Left lung (tissue), 14 donors: ENCODE measurements at places on chromosomes 1 and 21.

- no peak overlapping the region for H3K4me3 ChIP-seq
- no peaks in the 10 kb centered on the region for H3K27me3 ChIP-seq
- H3K27ac ChIP-seq, result no peak overlapping the region
- DNase-seq, result no peak
Observed at GRCh38 chr1:46084553-46085451, 47.6 kb downstream of the PIK3R3 start.

GRCh38 chr21:36803051-36803645 is 104.2 kb downstream of the SIM2 start:
- no peak overlapping the region for H3K27ac ChIP-seq
- no peaks in the 10 kb centered on the region for H3K4me1 ChIP-seq
- H3K36me3 ChIP-seq, result no peaks in the 10 kb centered on the region
- no peak for DNase-seq
- no peaks in the 10 kb centered on the region for H3K27me3 ChIP-seq

GRCh38 chr21:44255511-44255981 is 6.2 kb downstream of the DNMT3L start:
- no peaks in the 10 kb centered on the region for H3K36me3 ChIP-seq
- DNase-seq, result no peak
- no peak overlapping the region for H3K27ac ChIP-seq
- H3K4me1 ChIP-seq, result peaks cover 9% of the 10 kb centered on the region

- H3K27me3 ChIP-seq, result no peaks in the 10 kb centered on the region
- H3K4me1 ChIP-seq, result no peaks in the 10 kb centered on the region
- H3K27ac ChIP-seq, result no peak overlapping the region
Observed at GRCh38 chr1:104526158-104526795, 776.6 kb downstream of the AMY1C start.

DNA sequence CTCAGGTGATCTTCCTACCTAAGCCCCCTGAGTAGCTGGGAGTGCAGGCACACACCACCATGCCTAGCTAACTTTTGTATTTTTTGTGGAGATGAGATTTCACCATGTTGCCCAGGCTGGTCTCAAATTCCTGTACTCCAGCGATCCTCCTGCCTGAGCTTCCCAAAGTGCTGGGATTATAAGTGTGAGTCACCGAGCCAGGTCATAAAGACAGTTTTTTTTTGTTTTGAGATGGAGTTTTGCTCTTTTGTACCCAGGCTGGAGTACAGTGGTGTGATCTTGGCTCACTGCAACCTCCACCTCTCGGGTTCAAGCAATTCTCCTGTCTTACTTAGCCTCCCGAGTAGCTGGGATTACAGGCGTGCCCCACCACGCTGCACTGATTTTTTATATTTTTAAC is 42.1 kb downstream of the KIF1B start:
- no peaks in the 10 kb centered on the region for H3K36me3 ChIP-seq
- H3K27me3 ChIP-seq, result no peaks in the 10 kb centered on the region
- H3K4me3 ChIP-seq, result no peak overlapping the region
- H3K27ac ChIP-seq, result peak overlapping the region; percentile 41
- no peak for DNase-seq
- H3K4me1 ChIP-seq, result peaks cover 6% of the 10 kb centered on the region

DNA sequence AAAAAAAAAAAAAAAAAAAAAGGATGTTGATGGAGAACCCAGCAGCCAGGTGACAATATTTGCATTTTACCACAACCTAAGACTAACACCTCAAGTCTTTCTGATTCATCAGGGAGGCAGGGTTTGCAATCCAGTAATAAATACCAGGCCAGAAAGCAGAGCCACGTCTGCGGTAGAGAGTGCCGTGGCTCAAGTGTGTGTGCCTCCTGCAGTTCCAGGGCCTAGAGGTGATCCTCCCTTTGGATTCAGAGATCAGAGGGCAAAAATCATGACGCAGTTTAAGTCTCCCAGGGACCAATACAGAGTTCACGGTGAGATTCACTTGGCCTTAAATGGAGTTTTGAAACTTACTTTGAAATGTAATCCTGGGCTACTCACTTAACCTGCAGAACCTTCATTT is 34.9 kb downstream of the TMCO4 start:
- no peak overlapping the region for H3K4me3 ChIP-seq
- H3K4me1 ChIP-seq, result no peaks in the 10 kb centered on the region
- DNase-seq, result no peak
- no peak overlapping the region for H3K27ac ChIP-seq

DNA sequence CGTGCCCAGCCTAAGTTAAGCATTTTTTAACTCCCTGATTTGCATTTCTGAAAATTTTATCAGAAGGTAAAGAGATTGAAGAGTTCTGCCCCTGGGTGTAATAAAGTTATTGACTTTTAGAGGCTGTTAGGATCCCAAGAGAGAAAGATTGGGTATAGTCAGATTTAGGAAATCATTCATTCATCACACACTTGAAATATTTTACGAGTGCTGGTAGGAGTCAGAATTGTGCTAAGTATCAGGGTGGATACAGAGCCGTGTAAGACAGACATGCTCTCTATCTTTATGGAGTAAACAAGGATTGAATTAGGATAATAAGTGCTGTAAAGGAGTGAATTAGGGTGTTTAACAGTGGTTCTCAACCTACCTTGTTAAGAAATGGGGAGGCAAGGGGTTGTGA is 3.0 kb downstream of the SZT2 start:
- peaks cover 14% of the 10 kb centered on the region for H3K4me1 ChIP-seq
- H3K27ac ChIP-seq, result no peak overlapping the region
- H3K4me3 ChIP-seq, result no peak overlapping the region
- H3K27me3 ChIP-seq, result no peaks in the 10 kb centered on the region
- H3K36me3 ChIP-seq, result no peaks in the 10 kb centered on the region
